Activated T-helper 1 cell treated with anti-CD3 and anti-CD28 coated beads, Interleukin-12 subunit alpha, Interleukin-12 subunit beta, Interleukin-2, Interleukin-4 antibody, amounts not matched to agents 30 ng/mL and 10 ng/mL and 1 ng/mL, durations not matched to agents 14 hours and 24 hours and 36 hours (primary cell): ENCODE measurements at places on chromosomes 2 and 18.

DNA sequence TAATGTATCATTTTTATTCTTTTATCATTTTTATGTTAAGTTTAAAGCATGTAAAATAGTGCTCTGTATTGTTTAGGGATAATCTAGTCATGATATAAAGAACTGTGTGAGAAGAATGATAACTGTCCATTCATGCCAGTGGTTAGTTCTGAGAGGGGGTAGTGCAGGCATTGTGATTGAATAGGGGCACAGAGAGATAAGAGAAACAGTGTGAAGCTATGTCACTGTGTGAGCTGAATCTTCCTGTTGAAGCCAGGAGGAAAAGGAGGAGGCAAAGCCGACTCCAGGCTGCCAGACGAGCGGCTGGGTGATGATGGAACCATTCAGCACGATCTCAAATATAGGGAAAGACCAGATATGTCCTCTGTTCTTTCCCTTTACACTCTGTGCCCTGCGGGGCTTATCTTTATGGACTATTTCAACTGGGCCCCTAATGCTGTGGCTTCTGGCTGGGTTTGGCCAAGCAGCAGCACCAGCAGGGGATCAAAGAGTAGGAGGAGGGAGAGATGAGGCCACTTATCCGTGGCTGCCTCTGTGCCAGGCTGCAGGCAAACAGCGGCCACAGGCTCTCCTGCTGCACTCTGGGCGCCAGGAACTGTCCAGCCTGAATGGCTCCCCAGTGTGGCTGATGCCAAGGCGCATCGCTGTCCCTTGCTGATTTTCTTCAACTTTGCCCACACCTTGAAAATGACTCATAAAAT is 128.0 kb downstream of the SPP2 start:
- DNase-seq = no peak

- no peak for DNase-seq
These were observed 6.8 kb upstream of the CTAGE1 start for GRCh38 chr18:22424565-22424963.

GRCh38 chr2:176328149-176328548 is 58.9 kb downstream of the MTX2 start:
- DNase-seq = no peak

GRCh38 chr2:68918497-68918896 is 34.2 kb downstream of the GKN2 start:
- no peak for DNase-seq

DNA sequence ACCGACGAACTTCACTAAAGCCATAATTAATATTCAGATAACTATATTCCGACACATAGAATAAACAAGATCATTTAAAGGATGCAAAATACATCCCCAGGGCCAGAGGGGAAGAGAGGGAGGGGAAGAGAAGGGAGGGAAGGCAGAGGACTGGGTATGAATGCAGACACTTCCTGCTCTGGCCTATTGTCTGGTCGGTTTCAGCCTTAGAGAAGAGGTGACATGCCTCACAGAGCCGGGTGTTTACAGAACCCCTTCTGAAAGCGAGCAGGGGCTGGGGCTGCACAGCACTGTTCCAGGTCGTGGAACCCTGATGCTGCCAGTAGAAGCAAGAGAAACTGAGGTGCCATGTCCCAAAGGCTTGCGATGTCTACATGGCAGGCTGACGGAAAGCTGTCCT is 31.0 kb downstream of the CELF4 start:
- no peak for DNase-seq

DNA sequence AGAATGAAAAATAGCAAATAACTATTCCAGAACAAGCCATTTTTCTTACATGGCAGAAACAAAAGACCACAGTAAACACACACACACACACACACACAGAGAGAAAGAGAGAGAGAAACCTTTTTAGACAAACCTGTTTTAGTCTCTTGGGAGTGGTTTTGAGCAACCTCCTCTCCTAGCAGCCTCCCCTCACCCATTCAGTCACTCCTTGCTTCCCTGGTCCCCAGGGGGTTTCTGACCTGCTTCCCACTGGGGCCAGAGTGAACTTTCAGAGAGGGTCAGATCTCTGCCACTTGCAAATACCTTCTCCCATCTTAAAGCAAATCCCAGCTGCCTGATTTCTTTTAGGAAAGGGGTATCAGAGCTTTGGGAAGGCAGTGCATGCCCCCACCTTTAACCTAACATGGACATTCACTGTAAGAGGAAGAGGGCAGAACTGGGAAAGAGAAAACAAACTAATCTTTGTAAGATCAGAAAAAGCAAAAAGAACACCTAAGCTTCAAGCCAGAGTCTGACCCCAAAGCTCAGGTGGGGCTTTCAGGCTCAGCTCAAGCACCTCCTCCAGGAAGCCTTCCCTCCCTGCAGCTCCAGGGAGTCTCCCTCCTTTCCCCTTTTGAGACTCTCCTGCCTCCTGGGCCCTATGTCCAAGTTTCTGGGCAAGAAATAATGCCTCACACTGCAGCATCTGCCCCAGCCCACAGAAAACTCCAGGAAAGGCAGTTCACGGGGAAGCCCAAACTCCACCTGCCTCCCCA is 2.7 kb downstream of the SDC1 start:
- DNase-seq = no peak

DNA sequence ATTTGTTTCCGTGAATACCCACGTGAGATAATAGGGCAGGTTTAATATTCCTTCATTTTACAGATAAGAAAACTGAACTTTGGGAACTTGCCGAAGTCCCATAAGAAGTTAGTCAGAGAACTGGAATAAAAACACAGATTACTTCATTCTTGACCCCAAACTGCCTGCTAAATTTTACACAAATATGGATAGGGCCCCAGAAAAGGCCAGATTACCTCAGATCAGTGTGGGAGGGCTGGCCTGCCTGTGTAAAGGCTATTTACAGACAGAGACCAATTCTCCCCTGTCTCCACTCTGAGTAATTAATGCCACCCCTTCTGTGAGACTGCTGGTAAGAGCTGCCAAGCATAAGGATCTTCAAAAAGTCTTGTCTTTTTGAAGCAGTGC is 139.2 kb downstream of the MGAT5 start:
- DNase-seq = no peak

DNA sequence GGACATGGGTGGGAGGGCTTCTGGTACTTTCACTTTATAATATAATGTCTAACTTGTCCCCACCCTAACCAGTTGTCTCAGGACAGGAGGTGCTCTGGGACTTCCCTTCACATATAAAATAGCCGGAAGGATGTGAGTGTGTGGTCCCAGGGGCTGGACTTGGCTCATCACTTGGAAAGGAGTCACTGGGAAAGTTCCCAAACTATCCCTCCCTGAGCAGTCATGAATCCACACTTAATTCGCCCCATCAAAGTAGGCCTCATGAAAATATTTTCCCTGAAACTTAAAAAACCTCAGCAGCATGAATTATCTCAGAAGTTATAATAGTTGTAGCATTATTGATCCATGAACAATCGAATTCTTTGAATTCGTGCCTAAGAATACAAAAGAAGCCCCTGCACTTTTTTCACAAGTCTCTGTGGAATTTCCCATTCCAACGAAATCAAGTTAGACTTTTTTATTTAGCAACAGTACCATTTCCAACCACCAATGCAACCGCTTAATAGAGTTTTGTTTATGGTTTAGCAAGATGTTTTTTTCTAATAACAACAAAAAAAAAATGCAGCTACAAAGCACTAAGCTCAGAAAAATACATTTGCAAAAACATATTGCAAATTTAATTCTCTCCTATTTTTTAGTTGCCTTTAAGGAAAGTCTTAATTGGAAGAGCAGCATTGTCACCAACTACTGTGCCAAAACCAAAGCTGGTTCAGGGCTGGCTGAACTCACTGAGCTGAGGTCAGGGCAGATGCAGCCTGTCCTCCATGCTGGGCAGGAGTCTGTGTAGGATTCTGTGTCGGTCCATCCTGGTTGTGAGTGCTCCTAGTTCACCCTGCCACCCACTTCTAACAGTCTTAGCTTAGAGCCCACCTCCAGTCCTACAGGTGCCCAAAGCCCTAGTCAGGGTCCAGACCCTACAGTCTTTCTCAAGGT is 68.8 kb upstream of the SPTBN1 start:
- no peak for DNase-seq

DNA sequence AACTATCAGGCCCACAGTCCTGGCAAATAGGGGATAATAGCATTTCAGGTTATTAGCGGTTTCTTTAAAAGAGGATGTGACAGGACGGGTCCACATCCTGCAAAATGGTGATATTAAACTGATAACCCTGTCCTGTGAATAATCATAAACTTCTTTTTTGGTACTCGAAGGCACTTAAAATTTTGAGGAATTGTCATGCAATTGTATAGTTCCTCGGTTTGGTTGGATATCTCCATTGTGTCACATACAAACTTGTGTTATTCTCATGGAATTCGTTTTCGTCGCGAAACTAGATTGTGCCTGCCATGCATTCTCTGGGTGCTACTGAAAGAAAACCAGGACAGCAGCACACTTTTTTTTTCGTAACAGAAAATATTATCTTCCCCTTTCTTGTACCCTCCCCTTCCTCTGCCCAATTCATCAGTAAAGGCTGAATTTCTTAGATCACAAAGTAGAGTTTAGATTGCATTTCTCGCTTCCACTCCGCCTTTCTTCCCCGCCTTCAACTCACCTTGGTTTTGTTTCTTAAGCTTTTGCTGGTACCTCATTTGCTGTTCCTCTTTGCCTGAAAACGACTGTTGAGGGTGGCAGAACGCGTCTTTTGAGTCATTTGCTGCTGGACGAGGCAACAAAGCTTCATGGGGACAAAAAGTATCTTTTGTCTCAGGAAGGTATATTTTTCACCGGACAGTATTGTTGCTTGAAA is 1.3 kb downstream of the CERS6 start:
- no peak for DNase-seq

GRCh38 chr2:99867770-99868169 is 274.6 kb downstream of the AFF3 start:
- DNase-seq = no peak

- DNase-seq = no peak
These were observed 247.6 kb downstream of the SLC8A1 start for GRCh38 chr2:40204268-40204667.

DNA sequence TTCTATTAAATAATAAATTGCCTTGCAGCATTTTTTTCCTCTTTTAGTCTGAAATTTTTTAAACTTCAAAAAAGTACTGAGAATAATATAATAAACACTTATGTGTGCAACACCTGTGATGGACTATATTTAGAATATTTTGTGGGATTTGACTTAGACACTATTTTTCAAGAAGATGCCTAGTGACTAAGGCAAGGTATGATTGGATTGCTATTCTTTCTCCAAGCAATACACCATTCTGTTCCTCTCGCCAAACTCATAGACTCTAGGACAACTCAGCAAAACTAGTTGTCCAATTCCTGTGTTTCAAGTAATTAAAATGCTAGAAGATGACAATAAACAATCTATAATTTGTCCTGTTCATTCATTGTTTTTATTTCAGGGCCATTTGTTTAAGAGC is 75.9 kb downstream of the METTL4 start:
- DNase-seq = no peak

DNA sequence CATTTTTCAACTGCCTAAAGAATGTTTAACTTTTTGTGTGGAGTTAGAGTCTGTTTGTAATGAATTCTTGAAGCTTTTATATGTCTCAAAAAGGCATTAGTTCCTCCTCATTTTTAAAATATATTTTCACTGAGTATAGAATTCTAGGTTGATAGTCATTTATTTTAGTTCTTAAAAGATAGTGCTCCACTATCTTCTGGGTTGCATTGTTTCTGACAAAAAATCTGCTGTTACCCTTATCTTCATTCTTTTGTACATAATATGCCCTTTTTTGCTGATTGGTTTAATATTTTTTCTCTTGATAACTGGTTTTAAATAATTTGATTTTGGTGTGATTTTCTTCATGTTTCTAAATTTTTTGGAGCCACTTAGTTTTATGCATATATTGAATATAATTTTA is 754.7 kb upstream of the GYPC start:
- DNase-seq = no peak

- no peak for DNase-seq
These were observed 62.4 kb downstream of the SLC5A7 start for GRCh38 chr2:108048752-108049151.

DNA sequence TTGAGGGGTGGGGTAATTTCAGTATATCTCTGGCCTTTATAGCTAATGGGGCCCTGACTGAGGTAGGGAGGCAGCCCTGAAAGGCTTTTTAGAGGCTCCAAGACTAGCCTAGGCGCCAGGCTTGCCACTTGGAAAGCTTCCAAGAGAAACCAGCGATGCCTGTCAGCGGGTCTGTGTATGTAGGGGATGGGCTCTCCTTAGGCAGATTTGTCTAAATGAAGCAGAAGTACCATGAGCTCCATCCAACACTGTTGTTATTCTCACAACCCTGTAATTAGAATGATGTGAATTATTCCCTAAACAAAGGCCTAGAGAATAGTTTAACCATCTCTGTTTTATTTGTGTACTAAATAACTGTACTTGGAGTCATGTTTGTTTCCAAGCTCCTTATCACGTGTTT is 138.1 kb downstream of the B3GNT2 start:
- no peak for DNase-seq

DNA sequence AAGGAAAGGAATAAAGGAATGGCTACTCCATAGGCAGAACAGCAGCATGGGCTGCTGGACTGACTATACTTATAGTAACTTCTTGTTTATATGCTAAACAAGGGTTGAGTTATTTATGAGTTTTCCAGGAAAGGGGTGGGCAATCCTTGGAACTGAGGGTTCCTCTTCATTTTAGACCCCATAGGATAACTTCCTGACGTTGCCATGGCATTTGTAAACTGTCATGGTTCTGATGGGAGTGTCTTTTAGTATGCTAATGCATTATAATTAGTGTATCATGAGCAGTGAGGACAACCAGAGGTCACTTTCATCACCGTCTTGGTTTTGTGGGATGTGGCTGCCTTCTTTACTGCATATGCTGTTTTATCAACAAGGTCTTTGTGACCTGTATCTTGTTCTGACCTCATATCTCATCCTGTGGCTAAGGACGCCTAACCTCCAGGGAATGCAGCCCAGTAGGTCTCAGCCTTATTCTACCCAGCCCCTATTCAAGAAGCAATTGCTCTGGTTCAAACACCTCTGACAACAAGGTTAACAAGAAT is 98.6 kb upstream of the CABLES1 start:
- no peak for DNase-seq

GRCh38 chr2:46010925-46011490 is 286.2 kb upstream of the EPAS1 start:
- DNase-seq = no peak

DNA sequence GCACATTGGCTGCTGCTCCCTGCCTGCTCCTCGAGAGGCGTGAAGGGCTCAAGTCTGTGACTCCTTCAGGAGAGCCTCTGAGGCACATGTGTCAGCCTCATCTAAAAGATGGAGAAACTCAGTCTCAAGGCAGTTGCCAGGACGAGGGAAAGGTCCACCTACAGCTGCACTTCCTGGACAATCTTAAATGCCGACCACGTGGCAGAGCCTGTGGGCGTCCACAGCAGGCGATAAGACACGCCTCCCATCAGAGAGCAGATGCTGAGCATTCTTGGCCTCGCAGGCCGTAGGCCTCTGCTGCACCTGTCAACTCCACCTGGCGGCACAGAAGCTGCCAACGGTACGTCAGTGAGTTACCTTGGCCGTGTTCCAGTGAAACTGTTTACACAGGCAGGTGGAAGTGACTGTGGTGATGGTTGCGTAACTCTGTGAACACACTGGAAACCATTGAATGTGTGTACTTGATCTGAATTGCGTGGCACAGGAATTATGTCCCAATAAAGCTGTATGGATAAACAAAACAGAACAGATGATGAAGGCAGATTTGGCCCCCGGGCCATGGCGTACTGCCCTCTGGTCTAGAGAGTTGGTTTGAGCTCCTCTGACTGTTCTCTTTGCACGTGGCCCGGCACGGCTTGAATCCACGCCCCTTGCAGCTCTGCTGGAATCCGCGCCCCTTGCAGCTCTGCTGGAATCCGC is 114.5 kb downstream of the RNF144A start:
- no peak for DNase-seq
